ENCODE measurements at places on chromosomes 1 and 21.

DNA sequence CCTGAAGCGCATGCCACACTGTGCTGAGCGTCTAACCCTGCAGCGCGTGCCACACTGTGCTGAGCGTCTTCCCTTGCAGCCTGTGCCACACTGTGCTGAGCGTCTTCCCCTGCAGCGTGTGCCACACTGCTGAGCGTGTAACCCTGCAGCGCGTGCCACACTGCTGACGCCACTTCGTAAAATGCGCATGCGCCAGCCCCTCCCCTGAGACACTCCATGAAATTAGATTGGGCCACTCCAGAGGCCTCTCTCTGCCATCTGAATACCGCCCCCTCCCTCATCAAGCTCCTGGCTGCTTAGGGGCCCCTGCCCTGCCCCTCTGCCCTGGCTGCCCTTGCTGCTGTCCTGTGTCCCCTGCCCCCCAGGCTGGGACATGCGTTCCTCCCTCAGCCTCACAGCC lies 84.8 kb downstream of the POFUT2 start:
- DNase-seq = no peak

DNA sequence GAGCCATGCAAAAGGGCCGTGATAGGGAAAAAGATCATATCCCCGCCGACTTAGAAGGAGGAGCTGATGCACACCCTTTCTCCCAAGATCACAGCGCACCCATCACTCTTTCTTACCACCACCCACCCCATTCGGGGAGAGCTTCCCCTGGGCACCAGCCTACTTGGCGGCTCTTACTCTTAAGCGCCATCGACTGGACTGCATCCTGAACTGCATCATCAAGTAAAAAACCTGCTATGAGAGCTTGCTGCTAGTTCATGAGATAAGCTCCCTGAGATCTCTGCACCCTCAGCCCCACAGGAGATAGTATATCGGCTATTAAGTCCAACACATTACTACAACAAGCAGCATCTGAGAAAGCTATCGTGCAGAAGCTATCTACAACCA lies 125.1 kb downstream of the BARHL2 start:
- DNase-seq = no peak

DNA sequence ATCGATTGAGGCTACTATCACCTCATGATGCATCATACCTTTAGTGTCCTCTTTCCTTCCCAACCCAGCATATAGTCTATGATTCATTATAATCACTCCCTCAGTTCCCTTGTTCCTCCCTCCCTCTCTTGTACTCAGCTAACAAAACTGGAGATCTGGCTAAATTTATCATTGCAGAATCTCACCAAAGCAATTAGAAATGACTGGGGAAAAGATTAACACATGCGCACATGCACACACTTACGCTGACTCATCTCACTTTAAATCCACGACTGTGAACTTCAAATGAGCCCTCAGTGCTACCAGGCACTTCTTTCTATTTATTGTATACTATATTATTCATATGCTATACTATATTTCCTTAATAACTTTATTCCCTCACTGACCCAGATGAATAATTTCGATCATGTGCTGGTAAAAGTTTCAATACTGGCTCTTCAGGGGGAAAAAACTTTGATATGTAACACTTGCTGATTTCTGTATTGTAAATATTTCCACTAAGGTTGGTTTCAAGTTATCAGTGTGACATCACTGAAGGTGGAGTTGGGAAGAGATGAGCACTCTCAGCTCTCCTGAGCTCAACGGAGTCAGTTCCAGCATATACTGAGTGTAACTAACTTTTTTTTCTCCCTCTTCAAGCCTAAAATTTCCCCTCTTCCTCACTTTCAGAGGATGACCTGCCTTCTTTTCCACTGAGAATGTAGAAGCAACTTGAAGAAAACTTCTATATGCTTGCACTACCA lies 613.7 kb upstream of the B3GALT2 start:
- no peak for DNase-seq

DNA sequence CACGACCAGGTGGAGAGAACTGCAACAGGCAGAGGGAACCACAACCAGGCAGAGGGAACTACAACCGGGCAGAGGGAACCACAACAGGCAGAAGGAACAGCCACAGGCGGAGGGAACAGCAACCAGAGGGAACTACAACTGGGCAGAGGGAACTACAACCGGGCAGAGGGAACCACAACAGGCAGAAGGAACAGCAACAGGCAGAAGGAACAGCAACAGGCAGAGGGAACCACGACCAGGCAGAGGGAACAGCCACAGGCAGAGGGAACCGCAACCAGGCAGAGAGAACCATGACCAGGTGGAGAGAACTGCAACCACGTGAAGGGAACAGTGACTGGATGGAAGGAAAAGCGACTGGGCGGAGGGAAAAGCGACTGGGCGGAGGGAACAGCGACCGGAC lies 47.6 kb upstream of the GPR153 start:
- no peak for DNase-seq

DNA sequence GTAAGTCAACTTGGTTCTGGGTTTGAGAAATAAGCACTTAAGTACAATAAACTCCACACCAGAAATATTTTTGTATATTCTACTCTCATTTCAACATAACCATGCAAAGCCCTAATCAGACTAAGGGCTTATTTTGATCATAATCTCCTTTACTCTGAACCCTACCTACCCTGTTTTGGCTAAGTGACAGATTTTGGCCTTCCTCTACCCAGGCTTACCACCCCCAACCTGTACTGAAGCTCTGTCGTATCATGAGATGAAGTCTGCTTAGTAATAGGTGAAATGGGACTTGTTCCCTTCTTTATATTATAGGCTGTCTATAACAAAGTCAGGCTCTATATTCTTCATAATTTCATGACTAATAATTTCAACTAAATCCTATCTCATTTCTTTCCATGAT lies 135.5 kb downstream of the RERE start:
- DNase-seq = no peak

DNA sequence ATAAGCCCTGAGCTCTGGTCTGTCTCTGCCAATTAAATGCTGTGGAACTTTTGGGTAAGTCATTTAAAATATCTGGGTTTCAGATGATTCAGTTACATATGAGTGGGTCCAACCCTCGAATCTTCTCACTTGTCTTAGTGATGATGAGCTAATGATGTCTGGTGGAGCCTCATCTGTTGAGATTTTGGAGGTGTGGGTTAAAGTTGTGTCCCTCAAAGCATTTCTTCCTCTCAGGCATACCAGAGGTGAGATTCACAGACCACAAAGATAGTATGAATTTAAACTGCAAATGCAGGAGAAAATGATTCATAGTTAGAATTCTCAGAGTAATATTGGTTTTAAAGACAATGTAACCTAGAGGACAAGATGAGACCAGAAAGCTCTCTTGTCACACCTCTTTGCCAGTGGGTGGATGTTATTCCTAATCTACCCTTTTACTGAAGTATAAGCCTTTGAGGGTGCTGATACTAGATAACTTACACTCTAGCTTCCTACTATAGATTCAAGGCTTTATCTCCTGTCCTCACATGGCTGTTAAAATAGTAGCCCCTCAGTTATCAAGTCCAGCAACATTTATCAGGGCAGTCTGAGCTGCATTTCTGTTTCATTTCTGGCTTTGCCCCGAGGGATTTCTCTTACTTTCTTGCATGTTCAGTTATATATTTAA lies 90.7 kb downstream of the MT1HL1 start:
- no peak for DNase-seq

DNA sequence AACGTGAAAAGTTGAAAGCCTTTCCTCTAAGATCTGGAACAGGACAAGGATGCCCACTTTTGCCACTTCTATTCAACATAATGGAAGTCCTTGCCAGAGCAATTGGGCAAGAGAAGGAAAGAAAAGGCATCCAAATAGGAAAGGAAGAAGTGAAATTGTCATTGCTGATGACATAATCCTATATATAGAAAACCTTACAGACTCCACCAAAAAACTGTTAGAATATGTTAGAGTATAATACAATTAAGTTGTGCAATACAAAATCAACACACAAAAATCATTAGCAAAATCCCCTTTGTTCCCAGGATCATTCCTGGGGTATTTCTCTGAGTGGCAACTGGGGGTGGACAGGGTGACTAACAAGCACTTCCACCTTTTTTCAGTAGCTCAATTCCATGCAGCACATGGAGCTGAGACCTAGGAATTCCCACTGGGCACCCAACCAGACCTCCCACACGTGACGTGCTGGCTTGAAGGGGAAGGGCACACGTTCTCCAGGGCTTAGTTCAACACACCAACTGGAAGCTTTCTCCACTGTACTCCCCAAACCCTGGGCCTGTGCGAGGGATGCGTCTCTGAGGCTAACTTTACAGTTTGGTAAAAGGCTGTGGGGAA lies 9.6 kb downstream of the STUM start:
- peak; percentile 25 for DNase-seq

GRCh38 chr1:152436593-152437496 lies 22.8 kb upstream of the CRNN start:
- no peak for DNase-seq

DNA sequence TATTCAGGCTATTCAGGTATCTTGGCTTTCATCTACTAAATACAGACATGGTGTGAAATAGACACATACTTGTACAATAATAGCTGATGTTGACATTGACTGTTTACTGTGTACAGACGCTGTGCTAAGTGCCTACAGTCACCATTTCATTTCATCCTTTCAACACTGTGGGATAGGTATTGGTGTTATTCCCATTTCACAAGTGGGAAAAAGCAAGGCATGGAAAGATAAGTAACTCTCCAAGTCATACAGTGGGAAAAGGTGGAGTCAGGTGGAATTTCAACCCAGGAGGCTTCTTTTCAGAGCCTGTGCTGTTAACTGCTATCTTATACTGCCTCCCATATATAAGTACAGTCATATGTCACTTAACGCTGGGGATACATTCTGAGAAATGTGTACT lies 49.6 kb upstream of the ATP1A1 start:
- DNase-seq = no peak

DNA sequence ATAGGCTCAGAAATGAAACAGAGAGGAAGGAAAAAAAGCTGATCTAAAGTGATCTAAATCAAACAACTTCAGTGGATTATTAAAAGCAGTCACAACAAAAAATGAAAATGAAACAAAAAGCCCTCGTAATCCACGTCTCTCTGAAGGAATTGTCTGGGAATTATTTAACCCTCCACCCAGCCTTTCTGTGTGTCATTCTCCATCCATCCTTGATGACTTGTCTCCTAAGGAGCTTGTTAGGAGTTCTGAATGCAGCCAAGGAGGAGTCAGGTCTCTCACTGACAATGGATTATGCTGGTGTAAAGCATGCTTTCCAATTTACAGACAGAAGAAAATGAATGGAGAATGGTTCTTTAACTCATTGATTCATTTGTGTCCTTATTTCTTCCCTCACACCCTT lies 359.3 kb upstream of the RUNX1 start:
- DNase-seq = no peak

GRCh38 chr1:20008391-20008841 lies 29.0 kb upstream of the PLA2G2A start:
- no peak for DNase-seq

GRCh38 chr1:77280962-77281361 lies 857 bp upstream of the AK5 start:
- DNase-seq = no peak

GRCh38 chr1:216153130-216153529 lies 270.1 kb downstream of the USH2A start:
- DNase-seq = no peak

- DNase-seq = no peak
Measured at GRCh38 chr1:177228693-177229065, 57.9 kb downstream of the BRINP2 start.

GRCh38 chr1:27650539-27651175 lies 15.7 kb upstream of the FGR start:
- DNase-seq = no peak

GRCh38 chr1:40977716-40978115 lies 1.8 kb upstream of the CTPS1 start:
- no peak for DNase-seq
